ENCODE measurements at places on chromosomes 1 and 21.

GRCh38 chr1:97069312-97069711, 347.7 kb downstream of the PTBP2 start:
- no peak for DNase-seq

GRCh38 chr1:90358448-90358847, 358.7 kb downstream of the BARHL2 start:
- no peak for DNase-seq

DNA sequence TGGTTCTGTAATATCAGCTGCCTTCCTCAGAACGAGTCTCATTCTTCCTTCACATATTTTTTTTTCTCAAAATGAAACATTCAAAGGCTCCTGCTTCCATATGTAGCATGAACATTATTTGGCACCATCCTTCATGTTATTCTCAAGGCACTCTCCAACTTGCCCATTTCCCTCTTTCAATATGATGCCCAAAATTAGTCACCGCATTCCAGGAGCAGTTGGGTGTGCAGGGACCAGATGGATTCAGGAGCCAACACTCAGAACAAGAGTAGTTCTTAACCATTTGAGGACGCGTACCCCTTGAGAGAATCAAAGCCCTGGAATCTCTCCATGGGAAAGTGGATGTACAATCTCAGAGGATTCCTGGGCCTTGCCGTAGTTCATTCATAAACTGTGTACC, 50.3 kb downstream of the KCNK1 start:
- DNase-seq: no peak

DNA sequence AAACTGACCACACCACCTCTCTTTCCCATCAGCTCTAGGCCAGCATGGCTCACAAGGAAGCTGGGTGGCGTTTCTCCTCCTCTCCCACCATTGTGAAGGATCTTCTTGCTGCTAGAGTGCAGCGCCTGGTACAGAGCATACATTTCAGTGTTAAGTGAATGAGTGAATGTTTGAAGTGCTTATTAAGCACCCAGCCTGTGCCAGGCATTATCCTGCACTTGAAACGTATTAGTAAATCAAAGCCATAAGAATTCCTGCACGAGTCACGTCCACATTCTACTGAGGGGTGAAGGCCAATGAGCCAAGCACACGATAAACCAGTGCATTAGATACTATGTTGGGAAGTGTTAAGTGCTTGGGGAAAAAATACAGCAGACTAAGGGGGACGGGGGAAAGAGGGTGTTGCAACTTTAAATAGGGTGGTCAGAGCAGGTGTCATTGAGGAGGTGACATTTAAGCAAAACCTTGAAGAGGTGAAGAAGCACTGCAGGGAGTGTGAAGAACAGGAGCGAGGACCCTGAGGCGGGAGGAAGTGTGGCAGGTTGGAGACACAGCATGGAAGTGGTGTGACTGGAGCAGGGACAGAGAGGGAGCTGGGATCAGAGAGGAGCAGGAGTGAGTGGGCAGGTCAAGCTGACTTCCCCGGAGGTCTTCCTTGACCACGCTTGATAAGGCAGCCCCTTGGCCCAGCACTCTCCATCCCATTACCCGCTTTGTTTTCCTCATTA, 48.5 kb upstream of the LRRN2 start:
- no peak for DNase-seq

DNA sequence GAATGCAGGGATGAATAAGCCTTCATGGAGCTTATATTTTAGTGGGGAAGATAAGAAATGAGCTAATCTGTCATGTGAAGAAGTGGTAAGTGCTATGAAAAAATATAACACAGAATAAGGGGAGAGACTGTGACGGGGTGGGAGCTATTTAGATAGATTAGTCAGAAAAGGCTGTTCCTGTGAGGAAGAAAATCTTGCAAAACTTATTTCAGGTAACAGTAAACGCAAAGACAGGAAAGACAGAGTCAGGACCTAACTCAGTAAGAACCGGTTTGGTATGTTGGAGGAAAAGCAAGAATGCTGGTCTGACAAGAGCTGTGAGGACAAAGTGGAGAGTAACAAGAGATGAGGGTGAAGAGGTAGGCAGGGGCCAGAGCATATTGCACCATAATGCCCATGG, 22.0 kb downstream of the GNAI3 start:
- no peak for DNase-seq

DNA sequence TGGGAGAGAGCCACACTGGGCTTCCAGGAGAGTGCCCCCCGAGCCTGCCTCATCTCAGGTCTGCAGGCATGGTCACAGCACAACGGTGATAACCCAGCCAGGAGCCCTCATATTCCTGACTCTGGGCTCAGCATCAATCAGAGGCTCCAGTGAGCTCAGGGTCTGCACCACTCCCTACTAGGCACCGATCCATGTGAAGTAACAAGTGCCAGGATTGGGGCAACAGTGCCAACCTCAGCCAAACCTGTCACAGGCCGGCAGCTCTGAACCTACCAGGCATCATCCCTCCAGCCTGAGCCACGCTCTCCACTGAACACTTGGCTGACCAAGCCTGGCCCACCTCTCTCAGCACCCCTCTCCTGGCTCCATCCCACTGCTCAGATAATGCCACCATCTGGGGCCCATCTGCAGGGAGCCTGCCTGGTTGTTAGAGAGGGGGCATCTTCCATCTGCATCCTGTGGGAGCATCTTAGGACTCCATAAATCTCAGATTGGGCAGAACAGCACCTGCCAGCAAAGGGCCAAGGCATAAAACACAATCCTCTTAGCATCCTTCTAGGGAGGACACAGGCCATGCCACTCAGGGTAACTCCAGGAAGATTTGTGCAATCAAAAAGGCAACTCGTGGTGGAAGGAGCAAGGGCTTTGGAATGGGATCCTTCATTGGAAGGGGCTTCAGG, 213.7 kb upstream of the CSF3R start:
- DNase-seq: no peak

DNA sequence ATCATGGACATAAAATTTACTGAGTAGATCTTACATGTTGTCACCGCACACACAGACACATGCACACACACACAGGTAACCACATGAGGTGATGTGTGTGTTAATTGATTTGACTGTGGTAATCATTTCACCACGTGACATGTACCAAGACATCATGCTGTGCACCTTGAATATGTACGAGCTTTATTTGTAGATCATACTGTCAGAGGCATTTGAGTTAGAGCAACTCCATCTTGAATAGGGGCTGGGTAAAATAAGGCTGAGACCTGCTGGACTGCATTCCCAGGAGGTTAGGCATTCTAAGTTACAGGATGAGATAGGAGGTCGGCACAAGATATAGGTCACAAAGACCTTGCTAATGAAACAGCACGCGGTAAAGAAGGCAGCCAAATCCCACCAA, 31.7 kb upstream of the TRIM17 start:
- no peak for DNase-seq

- no peak for DNase-seq
Observed at GRCh38 chr1:177927021-177927596, 42.7 kb downstream of the SEC16B start.

- no peak for DNase-seq
Observed at GRCh38 chr1:174433451-174433850, 14.3 kb upstream of the GPR52 start.

GRCh38 chr1:20029178-20029912, 40.6 kb upstream of the PLA2G5 start:
- DNase-seq: no peak

DNA sequence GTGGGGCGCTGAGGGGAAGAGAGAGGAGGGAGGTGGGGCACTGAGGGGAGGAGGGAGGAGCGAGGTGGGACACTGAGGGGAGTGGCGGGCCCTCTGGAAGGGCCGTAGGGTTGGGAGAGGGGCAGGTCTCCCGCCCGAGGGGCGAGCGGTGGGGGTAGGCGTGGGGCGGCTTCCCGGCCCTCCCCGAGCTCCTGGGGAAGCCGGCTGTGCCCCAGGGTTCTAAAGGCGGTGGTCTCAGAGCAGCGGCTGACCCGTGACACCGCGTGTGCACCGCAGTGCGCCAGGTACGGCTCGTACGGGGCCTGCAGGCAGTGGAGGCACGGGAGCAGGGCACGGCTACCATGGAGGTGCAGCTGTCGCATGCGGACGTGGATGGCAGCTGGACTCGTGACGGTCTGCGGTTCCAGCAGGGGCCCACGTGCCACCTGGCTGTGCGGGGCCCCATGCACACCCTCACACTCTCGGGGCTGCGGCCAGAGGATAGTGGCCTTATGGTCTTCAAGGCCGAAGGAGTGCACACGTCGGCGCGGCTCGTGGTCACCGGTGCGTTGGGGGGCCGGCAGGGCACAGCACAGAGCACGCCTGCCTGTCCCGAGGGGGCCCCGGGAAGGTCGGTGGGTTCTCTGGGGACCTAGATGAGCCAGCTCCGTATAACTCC, 68.5 kb downstream of the OBSCN start:
- no peak for DNase-seq

- DNase-seq: no peak
Observed at GRCh38 chr1:90262791-90263190, 267.9 kb downstream of the ZNF326 start.

GRCh38 chr1:203278082-203278884, 27.0 kb upstream of the BTG2 start:
- DNase-seq: no peak

- DNase-seq: no peak
Observed at GRCh38 chr1:207910591-207911354, at the start of gene CD34. TSS of gene CD34 (minus strand) at chr1:207911125. CDS start at chr1:207911080, 45 bp downstream.

DNA sequence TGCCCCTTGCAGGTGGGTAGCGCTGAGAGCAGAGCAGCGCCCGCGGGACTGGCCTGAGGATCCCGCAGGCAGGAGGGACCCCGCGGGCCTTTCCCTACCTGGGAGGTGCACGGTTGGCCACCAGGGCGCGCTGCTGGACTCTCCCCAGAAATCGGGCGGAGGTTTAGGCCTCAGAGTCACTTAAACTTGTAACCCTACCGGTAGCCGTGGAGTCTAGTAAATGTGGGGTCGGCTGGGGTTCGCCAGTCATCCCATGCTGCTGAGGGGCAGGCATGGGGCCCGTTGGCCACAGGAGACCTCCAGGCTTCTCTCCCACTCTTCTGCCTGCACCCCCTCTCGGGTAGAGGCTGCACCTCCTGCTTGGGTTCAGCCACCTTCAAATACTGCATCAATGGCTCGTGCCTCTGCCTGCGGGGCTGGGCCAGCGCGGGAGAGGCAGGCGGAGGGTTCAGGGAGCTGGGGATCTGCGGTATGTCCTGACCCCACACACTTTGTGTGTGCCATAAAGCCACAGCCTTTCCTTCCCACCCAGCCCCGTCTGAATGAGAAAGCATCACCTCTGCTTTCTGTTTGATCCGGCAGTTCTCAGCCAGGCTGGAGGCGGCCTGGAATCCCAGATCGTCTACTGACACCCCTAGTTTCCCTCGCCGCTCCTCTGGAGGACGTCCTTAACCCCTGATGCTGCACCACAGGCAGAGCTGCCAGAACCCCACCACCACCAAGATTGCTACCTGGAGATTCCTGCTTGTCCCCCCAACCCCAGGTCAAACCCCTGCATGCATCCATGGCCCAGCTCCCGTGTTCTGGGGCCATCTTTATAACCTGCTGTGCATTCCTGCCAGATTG, 12.3 kb upstream of the GSTM4 start:
- DNase-seq: peak; percentile 41

DNA sequence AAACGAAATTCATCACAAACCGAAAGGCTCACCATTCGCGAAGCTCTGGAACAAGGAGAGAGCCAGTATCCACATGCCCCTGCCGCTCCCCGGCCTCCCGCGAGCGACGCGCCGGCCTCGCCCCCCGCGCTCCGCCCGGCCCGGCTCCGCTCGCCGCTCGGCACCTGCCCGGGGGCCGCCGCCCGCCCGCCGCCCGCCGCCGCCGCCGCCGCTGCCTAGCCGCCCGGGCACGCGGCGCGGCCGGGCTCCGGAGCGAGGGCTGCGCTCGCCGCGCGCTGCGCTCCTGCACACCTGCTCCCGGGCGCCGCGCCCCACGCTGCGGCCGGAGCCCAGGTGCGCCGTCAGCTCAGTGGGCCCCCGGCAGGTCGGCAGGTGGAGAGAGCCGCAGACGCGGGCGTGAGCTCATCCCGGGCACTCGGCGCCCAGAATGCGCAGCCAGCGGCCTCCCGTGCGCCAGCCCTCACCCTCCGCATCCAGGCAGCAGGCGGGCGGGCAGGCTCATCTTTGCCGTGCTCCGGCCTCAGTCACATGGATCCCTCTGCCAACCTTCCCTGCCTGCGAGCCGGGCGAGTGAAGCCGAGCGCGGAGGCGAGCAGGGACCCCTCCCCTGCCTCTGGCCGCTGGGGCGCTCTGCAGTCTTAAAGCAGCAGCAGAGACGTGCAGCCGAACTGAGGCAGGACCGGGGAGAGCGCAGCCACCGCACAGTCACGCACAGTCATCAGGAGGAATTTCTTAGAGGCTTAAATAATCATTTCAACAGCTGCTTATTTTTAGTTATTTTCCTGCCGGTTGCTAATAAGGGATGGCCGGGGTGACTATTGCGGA, at the start of gene DSCAM:
Gene DSCAM, minus strand, starts transcription at position 572 of the 825 bp plus-strand sequence. Its CDS starts 497 bp downstream, at position 75.
- DNase-seq: peak; percentile 27

DNA sequence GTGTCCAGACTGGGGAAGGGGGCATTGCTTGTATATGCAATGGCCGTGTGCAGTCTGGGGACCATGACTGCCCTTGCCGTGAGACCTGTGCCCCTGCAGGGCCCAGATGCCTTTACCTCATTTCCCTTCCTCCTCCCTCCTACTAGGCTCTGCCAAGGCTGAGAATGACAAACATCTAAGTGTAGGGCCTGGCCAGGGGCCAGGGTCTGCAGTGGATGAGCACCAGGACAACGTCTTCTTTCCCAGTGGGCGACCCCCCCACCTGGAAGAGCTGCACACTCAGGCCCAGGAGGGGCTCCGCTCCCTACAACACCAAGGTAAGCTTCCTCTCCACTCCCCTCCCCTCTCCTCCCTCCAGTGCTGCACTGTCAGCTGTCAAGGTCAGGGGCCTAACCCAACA, 49.5 kb downstream of the YARS1 start:
- no peak for DNase-seq

- DNase-seq: no peak
Observed at GRCh38 chr1:16013220-16013907, 4.5 kb downstream of the HSPB7 start.

GRCh38 chr21:33950431-33951079, 35.0 kb upstream of the ATP5PO start:
- no peak for DNase-seq

- no peak for DNase-seq
Observed at GRCh38 chr21:44529503-44530125, 10.4 kb downstream of the KRTAP10-1 start.

DNA sequence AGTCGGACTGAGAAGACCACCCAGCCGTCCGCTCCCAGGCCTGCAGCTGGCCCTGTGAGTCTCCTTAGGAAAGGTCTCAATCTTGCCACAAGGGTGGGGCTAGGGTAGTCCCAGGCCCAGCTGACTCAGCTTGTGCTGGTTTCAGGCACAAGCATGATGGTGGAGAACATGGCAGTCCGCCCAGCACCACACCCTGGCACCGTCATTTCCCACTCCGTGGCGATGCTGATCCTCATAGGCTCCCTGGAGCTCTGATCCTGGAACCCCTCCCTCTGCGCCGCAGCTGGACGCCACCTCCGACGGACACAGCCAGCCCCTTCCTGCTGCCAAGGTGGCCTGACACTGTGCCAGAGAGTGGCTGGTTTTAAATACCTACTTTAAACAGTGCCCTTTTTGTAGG, 10.7 kb downstream of the TMEM81 start:
- DNase-seq: no peak

- no peak for DNase-seq
Observed at GRCh38 chr1:93554883-93555872, 107.3 kb downstream of the FNBP1L start.

GRCh38 chr1:89556726-89557444, 32.3 kb downstream of the LRRC8B start:
- no peak for DNase-seq

GRCh38 chr1:2226525-2227345, 1.4 kb upstream of the SKI start:
- DNase-seq: no peak

Measured in NCI-H1930 (cell line).